ENCODE measurements at places on chromosomes 13 and 19.

GRCh38 chr13:38763446-38764381 is 76.8 kb downstream of the FREM2 start:
- DNase-seq = no peak

GRCh38 chr19:48541813-48542212 is 10.2 kb upstream of the SULT2B1 start:
- DNase-seq = no peak

DNA sequence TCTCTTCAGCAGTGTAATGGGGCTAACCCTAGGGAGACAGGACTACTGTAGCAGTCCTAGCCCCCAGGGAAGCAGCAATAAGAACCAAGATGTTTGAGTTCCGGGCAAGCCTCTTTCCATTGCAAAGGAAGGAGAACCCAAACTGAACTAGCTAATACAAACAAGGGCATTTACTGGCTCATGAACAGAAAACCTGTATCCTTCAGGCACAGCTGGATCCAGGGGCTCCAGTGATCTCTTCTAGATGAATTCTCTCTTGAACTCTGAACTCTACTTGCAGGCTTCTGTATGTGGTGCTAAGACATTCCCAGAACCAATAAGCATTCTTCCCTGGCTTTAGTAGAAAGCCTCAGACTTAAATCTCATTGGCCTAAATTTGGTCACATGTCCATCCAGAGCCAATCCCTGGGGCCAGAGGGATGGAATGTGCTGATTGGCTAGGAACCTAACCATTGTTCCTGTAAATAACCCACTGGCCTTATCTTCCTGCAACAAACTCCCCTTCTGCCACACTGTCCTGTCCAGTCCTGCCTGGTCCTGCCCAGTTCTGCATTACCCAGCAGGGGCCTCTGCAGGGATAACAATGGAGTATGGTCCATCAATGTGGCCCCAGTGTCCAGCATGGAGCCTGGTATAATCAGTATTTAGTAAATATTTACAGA is 3.9 kb upstream of the PODNL1 start:
- no peak for DNase-seq

- no peak for DNase-seq
These were observed 137.9 kb upstream of the DACH1 start for GRCh38 chr13:72004784-72005374.

GRCh38 chr13:43266936-43267615 is 243.7 kb downstream of the DNAJC15 start:
- no peak for DNase-seq

GRCh38 chr19:588093-588740 is 1.5 kb upstream of the HCN2 start:
- peak; percentile 74 for DNase-seq

DNA sequence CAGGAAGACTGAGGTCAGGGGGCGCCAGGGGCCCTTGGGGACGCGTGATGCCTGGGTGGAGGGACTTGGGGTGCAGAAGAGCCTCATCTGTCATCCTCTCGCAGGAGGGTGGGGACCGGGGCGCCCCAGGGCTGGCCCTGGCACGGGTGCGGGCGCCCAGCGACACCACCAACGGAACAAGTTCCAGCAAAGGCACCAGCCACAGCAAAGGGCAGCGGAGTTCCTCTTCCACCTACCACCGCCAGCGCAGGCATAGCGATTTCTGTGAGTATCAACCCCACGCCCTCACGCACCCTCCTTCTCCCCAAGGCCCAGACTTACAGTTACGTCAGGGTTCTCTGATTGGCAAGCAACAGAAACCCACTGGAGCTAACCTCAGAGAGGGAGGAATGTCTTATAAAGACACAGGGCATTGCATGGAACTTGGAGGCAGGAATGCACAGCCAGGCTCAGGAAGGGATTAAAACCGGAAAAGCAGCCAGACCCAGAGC is 29.4 kb downstream of the MARK4 start:
- no peak for DNase-seq

- DNase-seq = no peak
These were observed 32.4 kb upstream of the CACNA1A start for GRCh38 chr19:13538601-13539253.

GRCh38 chr13:110455444-110455843 is 106.1 kb downstream of the RAB20 start:
- DNase-seq = no peak

DNA sequence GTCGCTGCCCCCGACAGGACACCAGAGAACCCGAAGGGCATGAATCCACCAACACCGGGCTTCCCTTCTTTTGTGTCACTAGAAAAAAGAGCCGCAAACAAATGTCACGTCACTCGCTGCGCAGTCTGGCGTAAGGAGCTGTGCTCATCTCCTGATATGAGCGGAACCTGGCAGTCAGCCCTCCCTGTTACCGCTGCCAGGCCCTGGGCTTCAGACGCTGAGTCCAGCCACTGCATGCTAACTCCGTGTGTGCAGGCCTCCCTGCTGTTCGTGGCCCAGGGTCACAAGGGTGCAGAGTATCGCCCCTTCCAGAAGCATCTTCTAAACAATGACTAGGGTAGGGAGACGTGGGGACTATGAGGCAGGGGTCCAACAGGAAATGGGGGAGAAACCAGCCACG is 71.3 kb downstream of the SLC7A1 start:
- DNase-seq = no peak

DNA sequence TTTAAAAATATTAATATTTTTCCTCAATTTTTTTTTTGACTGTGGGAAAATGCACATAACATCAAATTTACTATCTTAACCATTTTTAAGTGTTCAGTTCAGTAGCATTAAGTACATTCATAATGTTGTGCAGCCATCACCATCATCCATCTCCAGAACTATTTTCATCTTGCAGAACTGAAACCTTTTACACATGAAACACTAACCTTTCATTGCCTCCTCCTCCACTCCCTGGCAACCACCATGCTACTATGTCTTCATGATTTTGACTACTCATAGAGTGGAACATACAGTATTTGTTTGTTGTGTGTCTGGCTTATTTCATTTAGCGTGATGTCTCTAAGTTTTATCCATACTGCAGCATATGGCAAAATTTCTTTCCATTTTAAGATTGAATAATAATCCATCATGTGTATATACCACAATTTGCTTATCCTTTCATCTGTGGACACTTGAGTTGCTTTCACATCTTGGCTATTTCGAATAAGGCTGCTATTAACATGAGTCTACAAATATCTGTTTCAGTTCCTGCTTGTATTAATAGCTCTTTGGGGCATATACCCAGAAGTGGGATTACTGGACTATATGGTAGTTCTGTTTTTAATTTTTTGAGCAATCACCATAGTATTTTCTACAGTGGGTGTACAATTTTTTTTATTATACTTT is 376.4 kb downstream of the MTUS2 start:
- no peak for DNase-seq

- DNase-seq = no peak
These were observed 2.7 kb upstream of the RUBCNL start for GRCh38 chr13:46389457-46390451.

DNA sequence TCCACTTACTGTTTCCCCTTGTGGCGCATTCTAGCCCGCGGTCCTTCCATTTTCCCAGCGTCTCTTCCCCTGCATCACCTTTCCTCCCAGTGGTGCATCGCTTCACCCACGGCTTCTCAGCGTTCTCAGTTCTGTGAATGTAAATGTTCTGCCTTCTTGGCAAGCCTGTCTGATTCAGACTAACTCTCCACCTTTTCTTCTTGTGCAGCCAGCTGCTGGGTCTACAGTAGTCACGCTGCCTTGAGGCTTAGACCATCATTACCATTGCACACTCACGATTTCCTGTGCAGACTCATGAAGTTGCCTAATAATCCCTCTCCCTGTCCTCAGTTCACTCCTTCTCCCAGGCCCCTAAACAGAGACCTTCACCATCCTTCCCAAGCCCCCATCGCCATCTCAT is 75.0 kb downstream of the DHRS12 start:
- no peak for DNase-seq

DNA sequence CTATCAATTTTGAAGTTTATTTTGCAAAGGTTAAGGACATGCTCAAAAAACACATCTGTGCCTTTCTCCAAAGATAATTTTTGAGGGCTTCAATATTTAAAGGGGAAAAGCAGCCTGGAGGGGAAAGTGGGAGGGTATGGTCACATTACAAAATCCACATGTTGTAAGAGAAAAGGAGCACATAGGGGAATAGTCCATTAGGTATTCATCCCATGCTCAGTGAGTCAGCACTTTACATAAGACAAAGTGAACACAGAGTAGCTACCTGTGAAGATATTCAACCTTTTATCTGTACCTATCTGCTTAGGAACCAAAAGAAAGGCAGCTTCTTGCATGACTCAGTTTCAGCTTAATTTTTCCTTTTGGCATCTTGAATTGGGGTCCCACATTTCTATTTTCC is 932.0 kb downstream of the SLITRK6 start:
- DNase-seq = no peak

- no peak for DNase-seq
These were observed 4.5 kb downstream of the SLITRK1 start for GRCh38 chr13:83877651-83878355.

GRCh38 chr13:63741029-63741813 is 2325.6 kb upstream of the PCDH20 start:
- DNase-seq = no peak

- DNase-seq = no peak
These were observed 67.2 kb downstream of the SPACA7 start for GRCh38 chr13:112443191-112443994.

- DNase-seq = no peak
These were observed 41.7 kb upstream of the TFDP1 start for GRCh38 chr13:113542751-113543424.

DNA sequence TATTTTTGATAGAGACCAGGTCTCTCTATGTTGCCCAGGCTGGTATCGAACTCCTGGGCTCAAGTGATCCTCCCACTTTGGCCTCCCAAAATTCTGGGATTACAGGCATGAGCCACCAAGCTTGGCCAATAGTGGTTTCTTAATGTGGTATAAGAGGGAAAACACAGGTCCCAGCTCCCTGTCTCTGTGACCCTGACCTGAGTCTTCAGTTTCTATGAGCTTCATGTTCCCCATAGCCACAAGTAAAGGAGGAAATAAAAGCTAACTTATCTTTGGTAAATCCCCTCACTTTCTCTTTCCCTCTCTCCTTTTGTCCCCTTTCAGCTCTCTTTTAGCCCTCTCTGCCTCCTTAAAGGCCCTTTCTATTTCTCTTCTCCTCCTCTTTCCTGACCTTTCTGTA is 50.3 kb downstream of the ABCC4 start:
- DNase-seq = no peak

DNA sequence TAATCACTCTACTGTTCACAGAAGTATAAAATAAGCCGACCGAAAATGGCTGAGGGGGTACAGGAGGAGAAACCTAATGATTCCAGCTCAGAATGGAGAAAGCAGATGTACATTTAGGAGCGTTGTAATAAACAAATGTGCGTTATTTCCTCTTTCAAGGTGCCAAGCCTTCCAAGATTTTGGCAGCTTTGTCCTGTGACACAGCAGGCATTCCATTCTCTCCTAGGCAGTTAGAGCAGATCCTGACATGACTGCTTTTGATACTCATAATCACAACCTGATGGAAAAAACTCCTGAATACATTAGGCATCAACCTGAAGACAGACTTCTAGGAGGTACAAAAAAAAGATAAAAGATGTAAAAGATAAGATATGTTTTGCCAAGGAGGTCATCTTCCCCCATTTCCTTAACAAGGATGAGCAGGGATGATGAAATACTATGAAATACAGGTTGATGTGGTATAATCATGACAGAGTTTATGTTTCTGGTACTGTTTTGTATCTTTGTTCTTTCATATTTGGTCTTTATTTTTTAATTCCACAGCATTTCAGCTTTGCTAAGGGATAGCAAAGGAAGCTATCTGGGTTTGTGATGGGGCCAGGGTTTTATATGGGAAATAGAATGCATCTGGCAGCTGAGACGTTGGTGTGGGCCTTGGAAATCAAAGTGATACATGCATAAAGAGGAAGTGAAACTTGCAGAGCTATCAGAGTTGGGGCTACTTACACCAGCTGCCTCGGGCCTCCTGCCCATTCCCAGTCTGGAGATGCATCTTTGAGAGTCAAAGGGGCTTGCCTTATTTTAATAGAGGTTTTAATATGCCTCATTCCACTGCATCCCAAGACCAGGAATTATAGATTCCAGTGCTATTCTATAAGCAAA is 222.5 kb downstream of the OXGR1 start:
- DNase-seq = no peak

- DNase-seq = no peak
These were observed 7.4 kb upstream of the OXGR1 start for GRCh38 chr13:97001636-97002035.
